HT1080 (cell line): ENCODE measurements at places on chromosomes 2 and 18.
A peak's percentile ranks its signal among the peaks of the same experiment; 100 is the strongest.

GRCh38 chr18:25167612-25168410 is 184.2 kb downstream of the ZNF521 start:
- DNase-seq = no peak

- no peak for DNase-seq
Observed at GRCh38 chr2:181461056-181461997, 4.1 kb downstream of the ITGA4 start.

- no peak for DNase-seq
Observed at GRCh38 chr2:27990030-27990590, 99.6 kb downstream of the BABAM2 start.

- DNase-seq = no peak
Observed at GRCh38 chr2:100008956-100009355, 133.4 kb downstream of the AFF3 start.

GRCh38 chr2:29614295-29614830 is 307.0 kb downstream of the ALK start:
- no peak for DNase-seq

GRCh38 chr2:146986161-146986560 is 858.7 kb upstream of the ACVR2A start:
- no peak for DNase-seq

- no peak for DNase-seq
Observed at GRCh38 chr18:78611869-78612268, 367.7 kb upstream of the SALL3 start.

GRCh38 chr2:186064507-186064906 is 325.9 kb downstream of the FSIP2 start:
- DNase-seq = no peak

- DNase-seq = no peak
Observed at GRCh38 chr2:223586261-223586660, 15.9 kb downstream of the SCG2 start.

DNA sequence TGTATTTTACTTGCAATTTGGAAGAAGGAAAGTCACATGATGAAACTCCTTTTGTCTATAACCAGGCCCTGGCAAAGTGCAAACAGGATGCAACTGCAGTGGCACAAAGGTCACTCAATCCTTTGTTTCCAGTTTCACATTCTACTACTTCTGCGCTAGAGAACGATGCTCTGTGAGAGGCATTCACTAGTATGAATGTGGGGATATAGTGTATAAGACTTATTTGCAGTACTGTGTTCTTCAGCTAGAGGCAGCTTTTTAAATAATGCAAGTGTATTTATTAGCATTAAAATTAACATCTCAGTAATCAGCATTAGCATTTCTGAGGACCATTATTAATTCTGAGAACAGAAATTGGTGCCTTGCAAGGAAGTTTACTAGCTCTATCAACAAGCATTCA is 68.9 kb downstream of the PRPF40A start:
- no peak for DNase-seq

DNA sequence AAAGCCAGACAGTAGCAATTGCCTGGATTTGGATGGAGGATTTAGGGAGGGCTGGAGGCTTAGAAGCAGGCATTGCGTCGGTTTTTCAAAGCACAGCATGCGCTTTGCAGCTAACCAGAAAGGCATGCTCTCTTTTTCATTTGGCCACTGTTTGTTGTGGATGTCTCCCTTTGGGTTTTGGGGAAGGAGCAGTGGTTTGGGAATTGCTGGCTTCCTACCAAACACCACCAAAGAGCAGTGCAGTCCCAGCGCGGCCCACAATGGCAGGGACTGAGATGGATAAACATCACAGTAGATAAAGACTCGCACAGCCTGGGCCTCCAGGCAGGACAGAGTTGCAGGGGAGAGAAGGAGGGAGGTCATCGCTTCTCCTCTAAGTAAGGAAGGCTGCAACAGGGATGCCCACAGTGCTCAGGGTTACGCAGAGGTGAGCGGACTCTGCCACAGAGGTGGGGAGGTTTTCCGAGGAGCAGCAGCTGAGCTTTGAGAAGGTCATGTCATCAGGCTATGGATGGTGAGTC is 148.5 kb downstream of the MYT1L start:
- no peak for DNase-seq

DNA sequence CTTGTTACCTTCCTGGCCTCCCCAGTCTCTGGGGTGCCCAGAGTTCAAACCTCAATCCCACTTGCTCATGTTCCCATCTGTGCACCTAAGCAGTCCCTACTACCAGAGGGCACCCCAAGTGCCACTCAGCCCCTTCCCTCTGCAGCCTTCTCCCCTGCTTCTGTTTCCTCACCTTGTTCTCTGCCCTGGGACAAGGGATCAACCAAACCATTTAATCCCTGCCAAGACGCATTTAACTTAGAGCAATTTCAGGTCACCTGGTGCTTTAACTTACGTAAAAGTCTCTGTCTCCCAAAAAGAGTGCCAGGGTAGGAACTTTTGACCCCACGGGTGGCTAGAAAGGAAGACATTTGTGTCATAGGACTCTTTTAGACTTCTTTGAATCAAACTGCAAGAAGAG is 67.2 kb downstream of the SRD5A2 start:
- no peak for DNase-seq

- peak; percentile 52 for DNase-seq
Observed at GRCh38 chr2:210072922-210073509, 70.6 kb downstream of the RPE start.

- no peak for DNase-seq
Observed at GRCh38 chr2:118921646-118922045, 20.3 kb upstream of the MARCO start.

GRCh38 chr2:637406-637776 is 39.8 kb downstream of the TMEM18 start:
- DNase-seq = no peak

GRCh38 chr2:109326306-109326705 is 197.3 kb downstream of the SH3RF3 start:
- DNase-seq = no peak
